ENCODE measurements at places on chromosomes 4 and X. TPM values are rescaled to one million over a fixed set of nuclear protein-coding genes. Genes with fewer than 3 reads are reported as not detected.

Gene SLC4A4
- total RNA-seq, result 1.2 TPM

Gene NPFFR2
- not detected for total RNA-seq

Gene CXorf49
- not detected for total RNA-seq

Gene P2RY4
- not detected for total RNA-seq

Gene SYTL5
- total RNA-seq, result not detected

Gene GLOD5
- total RNA-seq, result not detected

Gene MTHFD2L
- 8.6 TPM for total RNA-seq

Gene MAGEA10
- not detected for total RNA-seq

Gene CITED1
- not detected for total RNA-seq

Gene ADD1
- total RNA-seq, result 151 TPM

Gene STOX2
- not detected for total RNA-seq

Gene SMPX
- not detected for total RNA-seq

Gene TMEM192
- total RNA-seq, result 16.1 TPM

Gene GLRA3
- total RNA-seq, result not detected

Gene NONO
- total RNA-seq, result 536 TPM

Gene NPY1R
- total RNA-seq, result not detected

Gene ADH1C
- total RNA-seq, result not detected

Gene NXT2
- 13.1 TPM for total RNA-seq

Gene WAS
- 84.2 TPM for total RNA-seq

Gene PRICKLE3
- total RNA-seq, result 18.4 TPM

Gene S100G
- not detected for total RNA-seq

Gene DNAAF6
- total RNA-seq, result not detected

Gene CFI
- 0.17 TPM for total RNA-seq

Gene RBM46
- not detected for total RNA-seq

Gene HS3ST1
- total RNA-seq, result not detected

Gene DDX53
- not detected for total RNA-seq

Gene ETNPPL
- total RNA-seq, result not detected

Gene CD38
- 26.3 TPM for total RNA-seq

Gene SPACA5
- total RNA-seq, result not detected

Gene GASK1B
- total RNA-seq, result not detected

Gene PRSS12
- not detected for total RNA-seq

Gene NLRP2B
- not detected for total RNA-seq

Gene VSIG4
- total RNA-seq, result not detected

Gene DUSP21
- not detected for total RNA-seq

Gene NXF2B
- not detected for total RNA-seq

Gene CENPE
- 27.1 TPM for total RNA-seq

Gene JCHAIN
- total RNA-seq, result not detected

Gene TGIF2LX
- not detected for total RNA-seq

Gene STIM2
- 45.4 TPM for total RNA-seq

Gene CT83
- not detected for total RNA-seq

Gene MAGEB1
- not detected for total RNA-seq

Gene FATE1
- total RNA-seq, result not detected

Gene PAK3
- 0.15 TPM for total RNA-seq

Gene HDX
- total RNA-seq, result 0.80 TPM

Gene HSFX3
- total RNA-seq, result not detected

Gene BANK1
- total RNA-seq, result not detected

Gene TRIM61
- total RNA-seq, result 2.9 TPM

Gene MAGEA3
- total RNA-seq, result not detected

Gene C1GALT1C1
- total RNA-seq, result 20.2 TPM

Gene PAQR3
- 15.2 TPM for total RNA-seq

Gene CTAG2
- 48.2 TPM for total RNA-seq

Gene GPRASP1
- 0.97 TPM for total RNA-seq

Gene RRH
- total RNA-seq, result 0.48 TPM

Gene SMIM31
- total RNA-seq, result not detected
